ENCODE measurements at places on chromosomes 2 and 18.

DNA sequence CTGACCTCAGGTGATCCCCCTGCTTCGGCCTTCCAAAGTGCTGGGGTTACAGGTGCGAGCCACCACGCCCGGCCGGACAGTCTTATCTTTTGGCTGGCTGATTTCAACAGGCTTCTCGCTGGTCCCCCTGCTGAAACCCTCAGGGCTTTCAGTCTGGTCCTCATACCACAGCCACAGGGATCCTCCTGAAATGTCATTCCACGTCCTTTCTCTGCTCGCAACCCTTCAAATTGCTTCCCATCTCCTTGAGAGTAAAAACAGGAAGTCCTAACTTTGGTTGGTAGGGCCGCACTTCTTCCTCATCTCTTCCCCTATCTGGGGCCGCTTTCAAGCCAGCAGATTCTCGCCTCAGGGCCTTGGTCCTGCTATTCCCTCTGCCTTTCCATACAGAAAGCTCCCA lies 1.4 kb upstream of the CAB39 start:
- DNase-seq = no peak

GRCh38 chr2:63046552-63046951 lies 4.1 kb upstream of the OTX1 start:
- no peak for DNase-seq

- DNase-seq = no peak
These were observed 141.2 kb downstream of the SETBP1 start for GRCh38 chr18:44821924-44822323.

DNA sequence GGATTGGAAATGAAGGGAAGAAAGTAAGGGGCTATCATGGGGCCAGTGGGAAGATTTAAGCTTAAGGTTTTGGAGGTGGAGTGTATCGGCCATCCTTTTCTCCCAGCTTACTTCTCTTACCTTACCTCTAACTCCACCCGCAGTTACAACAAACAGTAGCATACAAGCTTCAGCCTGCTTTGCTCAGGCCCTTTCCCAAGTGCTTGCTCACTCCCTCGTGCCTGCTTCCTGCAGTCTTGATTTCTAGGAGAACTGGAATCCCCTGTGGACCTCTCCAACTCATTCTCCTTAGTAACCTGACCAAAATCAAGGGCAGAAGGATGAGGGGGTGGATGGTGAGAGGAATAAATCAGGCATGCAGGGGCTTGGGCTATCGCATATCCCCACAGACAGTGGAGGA lies 5.8 kb upstream of the LYG2 start:
- DNase-seq = no peak

- no peak for DNase-seq
These were observed 18.7 kb downstream of the SH3BP4 start for GRCh38 chr2:234970477-234970882.

- no peak for DNase-seq
These were observed 75.3 kb upstream of the ZC3H15 start for GRCh38 chr2:186410802-186411201.

DNA sequence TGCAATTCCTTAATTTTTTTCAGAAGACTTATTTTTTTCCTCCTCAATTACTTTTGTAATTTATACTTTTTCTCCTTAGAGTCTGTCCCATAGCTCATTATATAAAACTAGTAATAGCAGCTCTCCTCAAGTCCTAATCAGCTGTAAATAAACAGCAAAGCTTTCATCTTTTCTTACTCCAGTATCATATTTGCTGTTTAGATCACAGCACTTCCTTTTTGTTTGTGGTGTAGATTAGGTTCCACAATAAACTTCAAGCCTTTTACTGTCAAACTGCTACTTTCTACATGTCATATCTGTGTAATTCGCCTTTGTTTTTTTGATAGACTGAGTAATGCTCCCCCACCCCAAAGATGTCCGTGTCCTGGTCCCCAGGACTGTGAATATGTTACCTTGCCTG lies 25.5 kb downstream of the GCG start:
- DNase-seq = no peak

GRCh38 chr18:76494231-76495005 lies 624 bp downstream of the ZNF516 start:
- peak; percentile 40 for DNase-seq

DNA sequence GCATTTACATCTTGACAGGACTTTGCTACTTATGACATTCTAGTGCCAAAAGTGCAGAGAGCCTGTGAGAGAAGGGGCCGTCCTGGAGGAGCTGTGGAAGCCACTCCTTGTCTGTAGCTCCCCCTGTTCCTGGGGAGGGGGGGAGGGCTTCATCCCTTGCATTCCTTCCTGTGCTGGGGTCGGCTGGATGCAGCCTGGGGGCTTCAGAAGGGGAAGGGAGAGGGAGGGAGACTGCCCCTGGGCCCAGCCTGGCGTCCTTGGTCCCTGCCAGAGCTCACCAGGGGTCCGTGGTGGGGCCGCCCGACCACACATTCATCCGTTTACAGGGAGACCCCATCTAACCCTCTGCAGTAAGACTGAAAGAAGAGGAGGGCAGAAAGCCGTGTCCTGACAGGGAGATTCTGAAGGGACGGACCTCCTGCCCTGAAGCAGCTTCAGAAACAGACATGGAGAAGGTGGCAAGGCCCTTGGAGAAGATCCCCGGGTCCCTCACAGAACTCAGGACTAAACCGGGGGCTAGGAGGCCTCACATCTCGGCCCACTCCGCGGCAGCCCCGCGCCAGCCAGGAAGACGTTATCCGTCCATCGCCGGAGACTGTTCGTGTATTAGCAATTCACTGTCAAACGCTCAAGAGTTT lies 258.3 kb upstream of the SALL3 start:
- DNase-seq = no peak

GRCh38 chr18:33576999-33577646 lies 896 bp upstream of the ASXL3 start:
- DNase-seq = no peak

- peak; percentile 10 for DNase-seq
These were observed 354.6 kb upstream of the SETBP1 start for GRCh38 chr18:44325903-44326635.

- no peak for DNase-seq
These were observed 51.8 kb downstream of the USP34 start for GRCh38 chr2:61419129-61419528.

GRCh38 chr2:23588508-23589201 lies 203.7 kb downstream of the KLHL29 start:
- no peak for DNase-seq

DNA sequence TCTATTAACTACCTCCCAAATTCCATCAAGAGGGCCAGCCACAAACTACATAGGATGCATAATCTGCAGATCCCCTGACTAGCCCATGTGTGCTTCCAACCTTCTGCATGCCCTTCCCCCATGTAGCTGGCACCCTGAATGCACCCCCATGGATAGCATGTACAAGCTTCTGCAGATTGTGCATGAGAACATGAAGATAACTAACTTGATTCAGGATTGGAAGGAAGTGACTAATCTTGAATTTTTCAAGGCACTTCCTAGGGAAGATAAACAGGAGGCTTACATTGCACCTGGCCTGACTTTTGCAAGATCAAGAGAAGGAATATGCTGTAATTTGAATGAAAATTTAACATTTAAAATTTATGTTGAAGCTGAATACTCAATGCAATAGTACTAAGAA lies 66.7 kb downstream of the CDC42EP3 start:
- DNase-seq = no peak

GRCh38 chr2:26679867-26680266 lies 12.7 kb upstream of the KCNK3 start:
- DNase-seq = no peak

DNA sequence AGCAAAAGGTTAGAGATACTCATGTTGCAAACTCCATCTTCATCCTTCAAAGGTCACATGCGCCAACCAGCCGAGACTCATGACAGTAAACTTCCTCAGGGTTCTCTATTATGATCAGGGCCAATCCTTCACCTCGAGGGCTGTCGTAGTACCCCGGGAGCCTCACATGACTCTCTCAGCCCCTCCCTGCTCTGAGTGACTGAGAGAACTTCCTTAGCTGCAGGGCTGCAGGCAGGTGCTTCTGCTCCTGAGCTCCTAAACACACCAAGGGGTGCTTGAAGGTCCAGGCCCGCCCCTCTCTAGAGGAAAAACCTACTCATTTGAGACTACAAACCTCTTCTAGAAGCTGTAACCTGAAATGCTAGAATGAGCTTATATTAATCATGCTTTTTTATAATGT lies 48.2 kb downstream of the LONRF2 start:
- no peak for DNase-seq

DNA sequence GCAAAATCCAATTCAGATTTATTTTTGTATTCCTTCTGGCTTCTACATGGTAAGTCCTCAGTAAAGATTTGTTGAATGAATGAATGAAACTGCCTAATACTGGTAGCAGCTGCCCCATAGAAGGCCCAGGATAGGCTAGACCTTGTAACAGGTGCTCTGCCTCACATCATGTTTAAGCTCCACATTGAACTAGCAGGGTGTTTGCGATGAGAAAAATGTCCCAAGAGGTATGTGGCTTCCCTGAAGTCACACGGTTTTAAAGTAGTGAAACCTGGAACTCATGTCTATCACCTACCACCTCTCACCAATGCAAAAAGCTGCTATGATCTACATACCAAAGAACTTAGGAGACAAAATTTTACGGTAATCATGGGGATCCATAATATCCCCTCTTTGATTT lies 765 bp upstream of the LHCGR start:
- no peak for DNase-seq

DNA sequence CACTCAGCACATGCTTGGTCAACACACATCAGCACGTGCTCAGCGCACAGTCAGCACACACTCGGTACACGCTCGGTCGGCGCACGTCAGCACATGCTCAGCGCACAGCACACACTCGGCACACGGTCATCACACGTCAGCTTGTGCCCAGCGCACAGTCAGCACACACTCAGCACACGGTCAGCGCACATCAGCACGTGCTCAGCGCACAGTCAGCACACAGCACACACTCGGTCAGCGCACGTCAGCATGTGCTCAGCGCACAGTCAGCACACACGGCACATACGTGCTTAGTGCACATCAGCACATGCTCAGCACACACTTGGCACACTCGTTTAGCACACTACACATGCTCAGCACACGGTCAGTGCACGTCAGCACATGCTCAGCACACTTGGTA lies 49.7 kb upstream of the NFATC1 start:
- no peak for DNase-seq

- no peak for DNase-seq
These were observed 102.0 kb downstream of the HIBCH start for GRCh38 chr2:190217616-190218015.

DNA sequence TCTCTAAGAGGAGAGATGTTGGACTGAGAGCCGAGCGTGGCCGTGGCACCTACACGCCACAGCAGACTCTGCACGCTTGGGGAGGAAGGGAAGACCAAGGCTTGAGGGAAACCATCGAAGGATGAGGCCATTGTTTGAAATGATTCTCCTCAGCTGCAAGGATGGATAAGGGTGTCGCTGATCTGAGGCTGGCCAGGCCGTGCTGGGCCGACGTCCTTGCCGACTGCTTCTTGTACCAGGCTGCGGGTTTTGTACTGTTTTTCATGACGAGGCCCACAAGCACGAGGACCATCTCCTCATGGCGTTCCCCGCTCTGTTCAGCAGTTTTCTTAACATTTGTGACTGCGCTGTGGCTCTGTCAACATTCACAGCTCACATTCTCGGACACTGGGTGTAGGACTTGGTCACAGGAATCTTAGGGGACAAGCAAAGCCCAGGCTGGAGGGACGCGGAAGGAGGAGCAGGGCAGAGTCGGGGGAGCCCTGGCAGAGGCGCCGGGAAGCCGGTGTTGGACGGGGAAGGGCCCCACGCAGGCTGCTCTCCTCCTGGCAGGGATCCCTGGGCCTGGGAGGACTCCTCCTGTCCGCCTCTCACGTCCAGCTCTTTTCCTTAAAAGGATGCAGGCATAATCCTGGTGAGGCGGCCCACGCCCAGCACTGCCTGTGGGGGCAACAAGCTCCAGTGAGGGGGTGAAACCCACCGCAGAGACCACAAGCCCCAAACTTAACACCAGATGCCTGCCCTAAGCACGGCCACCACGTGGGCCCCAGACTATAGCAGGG lies 259.0 kb upstream of the SALL3 start:
- DNase-seq = no peak

DNA sequence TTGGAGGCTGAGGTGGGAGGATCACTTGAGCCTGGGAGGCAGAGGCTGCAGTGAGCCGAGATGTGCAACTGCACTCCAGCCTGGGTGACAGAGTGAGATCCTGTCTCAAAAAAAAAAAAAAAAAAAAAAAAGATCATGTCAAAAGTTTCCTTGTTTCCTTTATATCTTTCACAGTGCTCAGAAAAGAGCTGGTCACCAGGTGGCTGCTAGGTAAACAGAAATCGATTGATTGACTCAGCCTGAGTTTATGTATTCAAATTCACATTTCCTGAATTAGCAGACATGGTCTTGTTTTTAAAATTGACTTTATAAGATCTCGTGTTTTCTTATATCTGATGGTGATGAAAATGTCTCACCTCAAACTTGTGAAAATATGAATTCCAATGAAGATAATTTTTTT lies 261.8 kb upstream of the FANCL start:
- DNase-seq = no peak

- no peak for DNase-seq
These were observed 5.0 kb downstream of the RFX8 start for GRCh38 chr2:101469863-101470262.

DNA sequence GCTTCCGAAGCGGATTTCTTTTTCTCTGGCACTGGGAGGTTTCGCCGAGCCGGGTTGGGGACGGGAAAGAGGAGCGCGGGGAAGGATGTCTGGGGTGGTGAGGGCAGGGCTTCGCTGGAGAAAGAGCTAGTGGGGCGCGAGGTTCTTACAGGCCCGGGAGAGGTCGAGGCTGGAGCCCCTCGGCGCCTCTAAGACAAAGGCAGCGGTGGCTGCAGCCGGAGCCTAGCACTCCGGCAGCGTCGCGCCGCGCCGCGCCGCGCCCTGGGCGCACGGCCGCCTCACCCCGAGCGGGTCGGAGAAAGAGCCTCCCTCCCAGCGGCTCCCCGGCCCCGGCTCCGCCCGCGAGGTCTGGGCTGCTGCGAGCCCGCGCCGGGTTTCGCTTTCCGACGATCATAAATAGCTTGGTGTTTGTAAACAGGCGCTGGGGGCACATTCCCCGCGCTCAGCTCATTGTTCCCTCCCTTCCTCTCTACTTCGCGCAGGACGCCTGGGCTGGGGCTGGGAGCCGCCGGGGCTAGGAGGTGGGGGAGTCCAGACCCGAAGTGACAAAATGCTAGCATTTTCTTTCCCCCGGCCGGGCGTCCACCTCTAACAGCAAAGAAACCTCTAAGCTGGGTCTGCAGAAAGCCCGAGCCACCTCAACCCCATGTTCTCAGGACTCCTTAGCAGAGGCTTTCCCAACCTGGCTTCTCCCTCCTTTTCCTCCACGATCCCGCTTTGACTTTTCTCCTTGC lies 813 bp upstream of the MEIS1 start:
- peak; percentile 84 for DNase-seq
